ENCODE measurements at places on chromosomes 1 and 21.

- DNase-seq = no peak
Observed at GRCh38 chr1:220741825-220742224, 6.3 kb upstream of the MTARC2 start.

DNA sequence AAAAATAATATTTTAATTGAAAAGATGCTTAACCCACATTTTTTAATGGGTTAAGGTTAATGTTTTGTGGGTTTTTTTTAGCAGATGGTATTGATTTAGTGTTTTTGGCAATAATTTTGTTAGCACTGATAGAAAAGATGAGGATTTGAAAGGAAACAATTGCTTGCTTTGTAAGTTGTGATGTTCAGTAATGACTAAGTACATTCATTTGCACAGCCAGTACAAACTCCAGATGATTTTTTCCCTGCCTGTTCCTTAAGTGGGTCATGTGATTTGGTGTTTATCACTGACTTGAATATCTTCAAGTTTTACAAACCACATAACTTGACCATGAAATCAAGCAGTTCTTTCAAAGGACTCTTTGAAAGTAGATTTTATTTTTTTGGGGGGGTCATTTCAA, 15.0 kb downstream of the DISP1 start:
- no peak for DNase-seq

GRCh38 chr1:85404408-85404807, 60.6 kb downstream of the DDAH1 start:
- DNase-seq = no peak

- no peak for DNase-seq
Observed at GRCh38 chr1:177620636-177621190, 349.1 kb downstream of the SEC16B start.

DNA sequence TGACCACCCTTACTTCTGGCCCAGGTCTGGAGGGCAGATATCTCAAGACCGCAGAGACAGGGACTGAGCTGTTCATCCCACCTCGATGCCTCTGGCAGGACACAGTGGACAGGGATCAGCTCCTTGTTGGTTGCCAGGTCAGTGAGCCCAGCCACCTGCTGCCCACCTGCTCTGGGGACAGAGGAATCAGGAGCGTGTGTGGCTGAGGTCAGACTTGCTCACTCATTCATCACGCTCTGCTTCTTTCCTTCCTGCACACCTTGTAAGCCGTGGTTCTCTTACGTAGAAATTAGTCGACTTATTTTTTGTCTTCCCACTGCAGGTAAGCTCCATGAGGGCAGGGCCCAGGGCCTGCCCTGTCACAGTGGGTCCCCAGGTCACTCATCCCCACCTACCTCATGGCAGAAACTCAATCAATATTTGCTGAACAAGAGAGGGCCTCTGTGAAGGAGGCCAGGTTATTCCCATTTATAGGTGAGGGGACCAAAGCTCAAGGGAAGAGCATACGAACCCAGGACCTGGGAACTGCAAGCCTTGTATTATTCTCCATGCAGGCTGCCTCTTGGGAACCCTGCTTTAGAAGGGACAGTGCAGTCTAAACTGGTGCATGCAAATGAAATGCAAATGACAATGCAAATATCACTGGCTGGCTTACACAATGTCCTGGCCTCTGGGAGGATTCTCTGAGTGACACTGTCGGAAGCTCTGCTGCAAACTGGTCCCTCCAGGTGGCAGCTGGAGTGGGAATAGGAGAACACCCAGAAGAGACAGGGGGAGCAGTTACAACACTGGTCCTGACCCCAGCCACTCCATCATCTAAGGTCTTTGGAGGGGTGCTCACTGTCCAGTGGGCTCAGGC, 58.4 kb upstream of the PAX7 start:
- no peak for DNase-seq

All from CD8-positive, alpha-beta T cell (primary cell).